ENCODE measurements at places on chromosomes 3 and 15.

DNA sequence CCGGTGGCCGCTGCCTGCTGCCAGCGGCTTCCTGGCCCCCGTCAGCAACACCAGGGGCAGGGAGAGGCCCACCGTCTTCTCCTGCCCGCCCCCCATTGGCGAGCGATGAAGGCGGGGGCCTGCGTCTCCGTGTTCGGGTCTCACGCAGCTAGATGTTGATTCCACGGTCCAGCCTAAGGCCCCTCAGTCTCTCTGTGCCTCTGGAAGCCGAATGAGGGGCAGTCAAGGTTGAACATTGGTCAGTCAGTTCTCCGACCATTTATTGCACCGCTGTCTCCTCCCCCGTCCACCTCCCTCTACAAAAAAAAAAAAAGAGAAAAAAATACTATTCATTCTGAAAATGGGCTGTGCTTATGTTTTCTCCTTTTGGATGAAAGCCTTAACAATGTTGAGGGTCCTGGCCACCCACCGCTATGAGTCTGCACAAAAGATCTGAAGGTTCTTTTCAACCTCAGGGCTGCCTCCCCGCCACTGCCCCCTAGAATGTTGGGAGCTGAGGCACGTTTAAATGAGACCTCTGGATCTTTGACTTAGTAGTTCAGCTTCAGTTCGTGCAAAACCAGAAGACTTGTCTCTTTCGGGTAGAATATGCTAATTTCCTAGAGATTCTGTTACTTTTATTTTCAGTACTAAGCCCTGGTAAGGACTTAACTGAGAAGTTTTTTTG is 736 bp downstream of the IREB2 start:
- DNase-seq, result no peak

- no peak for DNase-seq
These were observed 14.4 kb downstream of the PAK6 start for GRCh38 chr15:40253167-40253790.

- DNase-seq, result no peak
These were observed 64.3 kb downstream of the EOMES start for GRCh38 chr3:27657871-27658270.

GRCh38 chr3:178310949-178311348 is 225.3 kb upstream of the KCNMB2 start:
- peak; percentile 46 for DNase-seq

DNA sequence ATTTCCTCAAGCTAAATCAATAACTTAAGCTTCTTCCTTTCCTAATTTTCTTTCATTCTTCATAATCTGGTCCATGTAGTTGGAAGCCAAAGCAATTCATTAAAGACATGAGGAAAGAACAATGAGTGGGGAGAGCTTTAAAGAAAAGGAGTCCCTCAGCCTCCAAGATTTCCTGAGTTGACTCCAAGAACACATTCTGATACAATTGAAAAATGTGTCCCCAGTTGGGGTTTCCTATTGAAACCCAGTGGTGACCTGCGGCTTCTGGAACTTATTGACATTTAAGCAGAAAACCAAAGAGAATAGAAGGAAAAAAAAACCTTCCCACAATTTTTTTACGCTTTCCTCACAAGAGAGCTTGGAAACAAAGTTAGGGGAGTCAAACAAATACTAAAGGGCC is 37.0 kb downstream of the ATP8B4 start:
- no peak for DNase-seq

- DNase-seq, result no peak
These were observed 2.9 kb upstream of the FES start for GRCh38 chr15:90881181-90881977.

GRCh38 chr3:132788301-132788671 is 66.1 kb upstream of the NPHP3 start:
- no peak for DNase-seq

- DNase-seq, result no peak
These were observed 76.8 kb upstream of the C15orf61 start for GRCh38 chr15:67444100-67444499.

DNA sequence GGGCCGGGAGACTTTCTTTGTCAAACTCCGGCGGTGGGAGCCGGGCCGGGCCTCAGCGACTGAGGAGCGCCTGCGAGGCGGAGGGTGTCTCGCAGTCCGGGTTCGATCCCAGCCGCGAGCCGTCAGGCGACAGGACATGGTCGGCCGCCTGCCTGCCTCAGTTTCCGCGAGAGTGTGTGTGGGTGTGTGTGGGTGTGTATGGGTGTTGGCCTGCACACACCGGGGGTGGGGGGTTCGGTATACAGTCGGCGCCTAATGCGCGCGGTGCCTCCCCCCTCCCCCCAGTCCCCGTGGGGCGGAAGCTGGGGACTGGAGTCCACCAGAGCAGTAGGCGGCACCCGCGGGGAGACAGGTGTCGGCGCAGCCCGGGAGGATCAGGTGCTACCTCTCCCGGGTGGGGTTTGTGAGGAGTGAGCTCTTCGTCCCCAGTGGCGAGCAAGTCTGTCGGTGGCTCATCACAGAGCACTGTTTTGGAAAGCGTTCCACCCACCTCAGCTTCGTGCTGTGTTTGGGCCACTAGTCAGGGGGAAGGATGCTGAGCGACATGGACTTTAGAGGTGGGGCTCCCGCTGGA is 246.3 kb downstream of the GOLGA6L6 start:
- no peak for DNase-seq

DNA sequence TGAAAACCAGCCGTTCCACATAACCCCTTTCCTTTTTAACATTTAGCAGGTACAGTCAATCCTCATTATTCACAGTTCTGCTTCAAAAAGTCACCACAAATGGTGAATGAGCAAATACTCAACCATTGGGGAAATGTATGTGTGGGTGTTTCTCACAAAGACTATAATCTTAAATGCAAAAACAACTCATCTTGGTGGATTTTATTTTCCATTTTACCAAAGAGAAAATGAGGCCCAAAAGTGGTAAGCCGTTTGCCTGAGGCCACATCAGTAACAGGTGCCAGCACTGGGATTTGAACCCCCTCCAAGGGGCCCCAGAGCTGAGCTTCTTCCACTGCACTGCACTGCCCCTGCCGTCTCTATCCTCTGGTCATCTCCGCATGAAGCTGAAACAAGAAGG is 208.8 kb downstream of the OSBPL10 start:
- no peak for DNase-seq

GRCh38 chr15:99010768-99011167 is 3.2 kb upstream of the PGPEP1L start:
- DNase-seq, result no peak

GRCh38 chr3:107188262-107188661 is 189.0 kb upstream of the CCDC54 start:
- DNase-seq, result no peak

- no peak for DNase-seq
These were observed 113.9 kb downstream of the OXNAD1 start for GRCh38 chr3:16378920-16379319.

- no peak for DNase-seq
These were observed 348.4 kb downstream of the MECOM start for GRCh38 chr3:169315141-169315540.

- no peak for DNase-seq
These were observed 39.6 kb downstream of the CORO2B start for GRCh38 chr15:68618394-68618793.

DNA sequence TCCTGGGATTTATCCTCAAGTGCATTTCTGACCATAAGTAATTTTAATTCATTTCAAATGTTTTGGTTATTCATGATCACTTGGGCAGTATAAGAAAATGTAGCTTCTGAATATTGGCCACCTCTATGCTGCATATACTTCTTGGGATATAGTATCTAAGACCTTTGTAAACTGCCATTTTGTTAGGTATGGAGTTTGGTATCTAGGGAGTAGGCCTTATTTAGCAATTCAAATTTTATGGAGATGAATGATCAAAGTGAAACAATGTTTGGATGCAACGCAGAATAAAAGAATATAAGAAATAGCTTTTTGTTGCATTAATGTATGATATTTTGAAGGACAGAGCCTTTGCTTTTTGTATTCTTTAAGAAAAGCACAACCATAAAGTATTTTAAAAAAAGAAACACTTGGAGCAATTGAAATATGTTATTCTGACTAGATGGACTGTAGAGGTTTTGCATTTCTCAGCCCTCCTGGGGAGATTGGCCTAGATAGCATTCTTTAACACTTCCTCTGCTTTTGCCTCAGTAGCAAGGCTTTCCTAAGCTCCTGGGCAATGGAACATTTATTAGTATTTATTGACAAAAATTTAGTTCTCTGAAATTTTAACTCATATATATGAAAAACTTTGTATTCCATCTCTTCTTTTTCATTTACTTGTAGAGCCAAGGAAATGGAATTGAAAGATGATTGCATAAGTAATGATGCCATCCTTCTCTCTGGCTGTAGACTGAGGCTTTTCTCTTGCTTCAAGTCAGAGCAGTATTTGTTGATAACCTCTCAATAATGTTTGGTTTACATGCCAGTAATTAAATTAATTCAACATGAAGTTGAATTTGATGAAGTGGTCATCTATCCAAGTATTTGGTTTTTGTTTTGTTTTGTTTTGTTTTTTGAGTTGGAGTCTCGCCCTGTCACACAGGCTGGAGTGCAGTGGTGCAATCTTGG is 61.8 kb upstream of the UTS2B start:
- no peak for DNase-seq

DNA sequence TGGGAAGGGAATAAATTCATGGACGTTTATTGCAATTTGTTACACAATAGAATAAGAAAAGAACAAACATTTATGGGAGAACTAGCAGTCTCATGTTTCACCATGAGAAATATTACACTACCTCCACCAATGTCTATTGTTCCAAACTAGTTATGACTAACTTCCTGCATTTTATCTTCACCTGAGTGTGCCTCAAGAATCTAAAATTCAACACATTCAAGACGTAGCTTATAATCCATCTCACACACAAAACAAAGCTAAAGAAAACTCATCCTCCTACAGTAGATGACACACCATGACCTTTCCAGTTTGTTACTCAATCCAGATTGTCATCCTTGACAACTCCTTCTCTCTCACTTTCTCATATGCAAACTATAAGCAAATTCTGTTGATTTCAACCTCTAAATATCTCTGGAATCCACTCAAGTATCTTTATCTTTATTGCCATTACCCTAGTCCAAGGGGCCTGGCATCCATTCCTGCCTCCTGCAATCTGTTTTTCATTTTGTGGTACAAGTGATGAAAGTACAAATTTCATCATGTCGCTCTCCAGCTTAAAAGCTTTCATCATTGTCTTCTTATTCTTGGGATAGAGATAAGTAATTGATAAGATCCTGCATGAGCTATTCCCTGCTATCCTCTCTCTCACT is 229.9 kb downstream of the NR2F2 start:
- no peak for DNase-seq

GRCh38 chr3:42190701-42191442 is 75.1 kb downstream of the CCK start:
- no peak for DNase-seq

GRCh38 chr3:157355276-157355675 is 81.4 kb upstream of the PTX3 start:
- DNase-seq, result no peak

DNA sequence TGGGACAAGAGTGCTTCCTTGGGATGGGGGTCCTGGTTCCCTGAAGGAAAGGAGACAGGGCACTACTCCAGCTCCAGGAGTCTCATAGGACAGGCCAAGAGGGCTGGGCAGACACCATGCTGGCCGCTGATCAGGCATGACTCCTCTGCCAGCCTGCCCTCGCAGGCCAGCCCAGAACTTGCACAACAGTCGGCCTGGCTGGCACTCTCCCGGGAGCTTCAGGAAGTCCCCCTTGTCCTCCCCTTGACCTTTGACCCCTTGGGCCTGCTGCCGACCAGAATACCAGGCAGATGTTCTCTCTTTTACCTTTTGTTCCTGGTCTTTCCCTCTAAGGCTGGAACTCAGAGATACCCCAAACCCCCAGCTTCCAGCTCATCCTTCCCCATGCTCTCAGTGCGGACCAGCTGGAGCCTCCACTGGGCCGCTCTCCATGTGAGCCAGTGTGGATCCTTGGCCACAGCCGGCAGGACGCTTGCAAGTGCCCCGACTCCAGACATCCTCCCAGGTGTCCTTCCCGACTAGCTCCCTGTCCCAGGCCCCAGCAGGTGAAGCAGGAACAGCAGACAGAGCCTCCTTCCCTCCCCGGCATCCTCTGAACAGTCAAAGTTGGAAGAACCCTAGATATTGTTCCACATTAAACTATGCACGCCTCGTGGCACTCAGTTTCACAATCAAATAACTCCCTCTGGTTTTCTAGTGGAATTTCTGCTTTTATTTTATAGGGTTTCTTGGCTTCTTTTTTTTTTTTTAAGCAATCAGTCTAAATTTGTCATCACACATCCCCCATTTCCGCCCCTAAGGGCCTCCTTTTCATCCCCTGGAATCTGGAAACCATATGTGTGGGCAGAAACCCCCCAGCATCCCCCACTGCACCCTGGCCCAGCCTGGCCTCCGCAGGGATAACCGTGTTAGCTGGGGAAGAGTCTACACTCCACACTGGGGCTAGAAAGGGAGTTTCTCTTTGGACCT is 15.7 kb downstream of the VPS18 start:
- no peak for DNase-seq

GRCh38 chr3:30680789-30681648 is 74.6 kb downstream of the TGFBR2 start:
- DNase-seq, result no peak

DNA sequence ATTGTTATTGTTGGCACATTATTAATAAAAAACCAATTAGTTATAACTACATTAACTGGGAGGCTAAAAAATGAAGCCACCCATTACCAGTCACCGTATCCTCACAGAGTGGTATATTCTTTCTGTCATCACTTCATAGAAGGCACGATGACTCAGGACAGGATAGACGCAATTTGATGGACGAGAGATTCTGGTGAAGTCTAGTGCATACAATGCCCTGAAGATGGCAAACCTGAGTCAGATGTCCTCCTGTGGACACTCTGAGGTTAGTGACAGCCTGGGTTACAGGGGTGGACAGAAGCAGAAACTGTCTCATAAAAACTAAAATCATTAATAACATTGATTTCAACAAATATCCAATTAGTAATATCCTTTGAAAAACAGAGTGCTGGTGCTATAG is 150.3 kb downstream of the SLC9A9 start:
- DNase-seq, result no peak

GRCh38 chr15:69058830-69059556 is 44.5 kb downstream of the NOX5 start:
- peak; percentile 57 for DNase-seq

DNA sequence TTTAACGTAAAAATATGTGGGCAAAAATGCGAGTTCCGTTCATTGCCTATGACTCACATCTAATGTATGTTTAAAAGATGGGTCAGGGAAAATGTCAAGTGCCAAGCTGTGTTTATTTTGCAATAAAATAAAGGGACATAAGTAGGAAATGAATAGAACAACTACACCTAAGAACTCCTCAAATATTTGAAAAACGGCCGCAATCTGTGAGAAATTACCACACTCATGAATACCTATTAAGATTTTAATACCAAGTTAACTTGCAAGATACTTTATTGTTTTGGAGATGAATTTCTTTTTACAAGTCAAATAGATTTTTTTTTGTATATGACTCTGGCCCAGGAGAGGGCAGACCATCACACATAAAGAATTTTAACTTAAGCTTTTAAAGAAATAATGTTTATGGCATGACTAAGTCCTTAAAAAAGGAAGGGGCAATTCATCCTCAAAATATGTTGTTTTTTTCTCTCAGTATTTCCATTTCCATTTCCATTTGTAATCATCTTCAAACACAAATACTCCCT is 152.7 kb downstream of the SUCNR1 start:
- DNase-seq, result no peak

- DNase-seq, result no peak
These were observed 89.1 kb downstream of the GOLIM4 start for GRCh38 chr3:168006584-168006983.
